ENCODE measurements at places on chromosomes 11 and 22. TPM values are rescaled to one million over a fixed set of nuclear protein-coding genes. Genes with fewer than 3 reads are reported as not detected.
A peak's percentile ranks its signal among the peaks of the same experiment; 100 is the strongest.

GRCh38 chr11:101321222-101321621 lies 191.6 kb upstream of the PGR start:
- DNase-seq = no peak

DNA sequence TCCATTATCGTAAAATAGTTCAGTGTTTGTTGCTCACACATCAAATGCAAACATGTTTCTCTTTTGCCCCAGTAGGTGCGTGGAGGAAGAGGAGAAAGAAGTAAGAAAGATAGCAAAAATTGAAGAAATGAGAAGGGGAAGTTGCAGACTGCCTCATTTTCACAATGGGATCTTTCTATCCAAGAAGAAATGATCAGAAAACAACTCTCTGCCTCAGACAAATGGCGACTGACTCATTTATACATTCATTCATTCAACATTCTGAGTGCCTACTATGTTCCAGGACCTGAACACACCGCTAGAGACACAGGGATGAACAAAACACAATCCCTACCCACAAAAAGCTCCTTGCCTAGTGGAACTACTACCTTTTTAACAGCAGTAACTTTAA lies 367 bp downstream of the HPS5 start:
- no peak for DNase-seq

DNA sequence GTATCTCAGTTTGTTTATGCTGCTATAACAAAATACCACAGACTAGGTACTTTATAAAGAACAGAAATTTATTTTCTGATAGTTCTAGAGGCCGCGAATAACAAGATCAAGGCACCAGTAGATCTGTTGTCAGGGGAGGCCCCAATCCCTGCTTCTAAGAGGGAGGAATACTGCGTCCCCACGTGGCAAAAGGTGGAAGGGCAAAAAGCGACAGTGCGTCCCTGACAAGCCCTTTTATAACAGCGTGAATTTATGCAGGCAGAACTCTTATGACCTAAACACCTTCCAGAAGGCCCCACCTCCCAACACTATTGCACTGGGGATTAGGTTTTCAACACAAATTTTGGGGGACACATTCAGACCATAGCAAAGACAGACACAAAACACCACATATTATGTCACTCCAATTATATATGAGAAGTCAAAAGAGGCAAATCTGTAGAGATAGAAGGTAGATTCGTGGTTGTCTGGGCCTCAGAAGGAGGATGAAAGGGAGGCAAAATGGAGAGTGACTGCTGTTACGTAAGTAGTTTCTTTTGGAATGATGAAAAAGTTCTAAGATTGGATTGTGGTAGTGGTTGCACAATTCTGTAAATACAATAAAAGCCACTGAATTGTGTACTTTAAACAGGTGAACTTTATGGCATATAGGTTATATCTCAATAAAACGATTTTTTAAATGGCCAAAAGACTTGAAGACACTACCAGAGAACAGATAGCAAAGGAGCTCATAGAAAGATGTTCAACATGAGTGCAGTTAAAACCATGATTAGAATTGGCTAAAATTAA lies 30.1 kb upstream of the TNRC6B start:
- no peak for DNase-seq

DNA sequence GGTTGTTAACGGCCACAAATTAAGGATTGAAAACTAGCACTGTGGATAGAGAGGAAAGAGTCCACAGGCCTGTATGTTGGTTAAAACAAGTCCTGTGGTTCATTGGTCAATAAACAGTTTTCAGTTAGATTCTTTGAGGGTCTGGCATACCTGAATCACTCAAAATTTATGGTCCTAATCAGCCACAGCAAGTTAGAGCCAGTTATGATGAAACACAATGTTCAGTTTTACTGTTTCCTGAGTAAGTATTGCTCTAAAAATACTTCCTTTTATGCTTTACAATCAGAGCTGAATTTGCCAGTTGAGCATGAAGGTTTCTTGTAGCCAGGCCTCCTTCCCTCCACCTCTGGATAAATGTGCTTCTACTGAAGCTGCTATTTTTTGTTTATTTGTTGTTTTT lies 12.9 kb upstream of the CAT start:
- peak; percentile 74 for DNase-seq

DNA sequence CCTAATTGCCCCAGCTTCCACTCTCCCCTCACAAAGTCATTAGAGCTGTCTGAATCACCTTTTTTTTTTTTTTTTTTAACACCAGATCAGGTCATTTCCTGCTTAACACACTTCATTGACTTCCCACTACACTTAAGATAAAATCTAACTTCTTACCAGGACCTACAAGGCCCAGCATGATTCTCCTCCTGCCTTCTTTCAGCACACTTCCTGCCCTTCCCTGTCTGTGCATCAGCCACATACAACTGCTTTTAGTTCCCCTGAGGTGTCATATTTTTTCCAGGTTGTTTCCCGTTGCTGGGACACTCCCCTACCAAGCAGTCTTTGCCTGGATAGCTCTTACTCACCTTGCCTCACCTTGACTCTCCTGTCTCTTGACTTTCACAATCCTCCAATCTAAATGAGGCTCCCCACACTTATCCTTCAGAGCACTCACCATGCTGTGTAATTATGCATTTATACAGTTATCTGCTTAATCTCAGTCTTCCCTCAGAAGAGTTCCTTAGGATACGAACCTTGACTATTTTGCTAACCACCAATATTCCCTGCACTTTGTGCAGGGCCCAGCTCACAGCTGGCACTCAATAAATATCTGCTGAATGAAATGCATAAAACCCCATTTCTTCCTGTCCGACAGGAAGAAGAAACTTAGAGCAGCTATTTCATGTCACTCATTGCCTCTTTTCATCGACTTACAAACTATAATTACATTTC lies 96.6 kb upstream of the AKIP1 start:
- no peak for DNase-seq

DNA sequence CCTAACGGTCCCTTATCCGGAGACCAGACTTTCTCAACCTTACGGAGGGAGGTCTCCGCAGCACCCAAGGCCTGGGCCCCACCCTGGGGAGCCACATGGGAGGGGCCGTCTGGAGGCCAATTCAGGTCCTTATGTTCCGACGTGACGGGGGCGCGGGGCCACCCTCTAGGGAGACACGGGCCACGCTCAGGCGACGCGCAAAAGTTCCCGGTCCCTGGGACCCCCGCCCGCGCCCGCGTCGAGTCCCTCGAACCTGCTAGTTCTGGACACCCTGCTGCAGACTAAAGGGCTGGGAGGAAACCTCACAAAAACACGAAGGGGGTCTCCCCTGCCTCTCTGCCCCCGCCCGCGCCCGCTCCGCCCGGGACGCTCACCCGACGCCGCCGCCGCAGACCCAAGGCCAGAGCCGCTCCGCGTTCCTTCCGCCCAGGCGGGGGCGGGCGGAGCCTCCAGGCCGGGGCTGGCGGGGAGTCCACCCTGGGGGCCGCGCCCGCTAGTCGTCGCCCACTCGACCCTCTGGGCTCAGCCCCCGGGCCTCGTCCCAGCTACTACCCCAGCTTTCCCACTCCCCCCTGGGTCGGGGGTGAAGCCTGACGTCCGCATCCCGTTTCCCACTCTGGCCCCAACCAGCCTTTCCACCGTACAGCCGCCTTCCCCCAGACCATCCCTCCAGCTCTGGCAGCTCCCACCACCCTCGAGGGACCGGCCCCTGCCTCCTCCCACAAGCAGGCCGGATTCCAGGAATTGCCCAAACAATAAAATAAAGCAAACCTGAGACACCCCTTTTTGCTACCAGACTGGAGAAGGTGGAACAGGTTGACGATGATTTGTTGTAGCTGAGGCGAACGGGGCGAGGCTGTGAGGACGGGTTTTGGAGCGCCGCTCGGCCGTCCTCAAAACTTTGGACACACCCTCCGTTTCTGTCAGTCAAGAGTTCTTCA lies 2.7 kb downstream of the RNH1 start:
- DNase-seq = no peak

DNA sequence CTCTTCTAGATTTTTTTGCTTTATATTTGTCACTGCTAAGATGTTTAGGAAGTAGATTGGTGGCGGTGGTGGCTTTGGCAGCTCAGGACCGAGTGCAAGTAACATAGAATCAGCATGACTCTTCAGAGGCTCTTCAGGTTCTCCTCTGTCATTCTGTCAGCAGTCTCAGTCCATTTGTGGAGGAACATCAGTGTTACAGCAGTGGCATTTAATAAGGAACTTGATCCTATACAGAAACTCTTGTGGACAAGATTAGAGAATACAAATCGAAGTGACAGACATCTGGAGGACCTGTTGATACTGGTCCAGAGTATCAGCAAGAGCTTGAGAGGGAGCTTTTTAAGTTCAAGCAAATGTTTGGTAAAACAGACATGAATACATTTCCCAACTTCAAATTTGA lies 82.2 kb upstream of the GNAZ start:
- DNase-seq = no peak

Gene TRIM49
- polyA plus RNA-seq = not detected

Gene BTG4
- not detected for polyA plus RNA-seq

DNA sequence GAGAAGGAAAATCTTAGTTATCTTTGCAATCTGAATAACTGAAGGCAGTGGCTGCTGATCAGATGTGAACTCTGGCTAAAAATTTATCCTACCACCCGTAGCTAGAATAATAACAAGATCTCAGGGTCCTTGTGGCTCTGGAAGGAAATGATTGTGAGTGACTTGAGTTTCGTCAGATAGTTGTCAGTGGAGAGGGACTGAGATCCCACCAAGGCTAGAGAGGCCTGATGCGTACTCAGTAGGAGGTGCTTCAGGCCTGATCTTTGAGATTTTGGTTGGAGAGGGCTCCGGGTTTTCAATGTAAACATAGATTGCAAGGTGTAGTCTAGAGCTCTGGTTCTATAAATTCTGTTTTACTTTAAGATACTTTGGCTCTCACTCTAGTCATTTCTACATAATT lies 1.4 kb downstream of the MADD start:
- no peak for DNase-seq

DNA sequence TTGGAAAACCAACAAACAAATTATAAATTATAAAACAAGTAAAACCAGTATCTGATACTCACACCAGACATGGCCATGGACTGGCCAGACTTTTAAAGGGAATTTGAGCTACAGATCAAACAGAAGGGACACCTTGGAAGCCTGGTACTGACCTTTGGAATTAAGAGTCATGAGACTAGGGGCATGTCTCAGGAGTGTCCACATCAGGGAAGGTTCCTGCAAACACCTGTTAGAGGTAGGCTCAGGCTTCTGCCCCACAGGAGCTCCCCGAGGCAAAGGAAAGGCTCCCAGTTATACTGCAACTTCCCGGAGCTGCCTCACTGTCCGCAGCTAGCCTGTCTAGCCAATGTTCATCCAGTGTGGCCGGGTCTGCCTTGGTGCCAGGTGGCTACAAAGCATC lies 290.1 kb downstream of the BUD13 start:
- no peak for DNase-seq

GRCh38 chr11:66863428-66864125 lies 6.7 kb downstream of the LRFN4 start:
- no peak for DNase-seq

Gene KCNC1
- not detected for polyA plus RNA-seq

- no peak for DNase-seq
Observed at GRCh38 chr11:94630221-94630620, 63.1 kb downstream of the PIWIL4 start.

GRCh38 chr11:106748059-106748458 lies 270.2 kb downstream of the GUCY1A2 start:
- no peak for DNase-seq

Gene MUC6
- polyA plus RNA-seq = not detected

Gene NRXN2
- 0.05 TPM for polyA plus RNA-seq

DNA sequence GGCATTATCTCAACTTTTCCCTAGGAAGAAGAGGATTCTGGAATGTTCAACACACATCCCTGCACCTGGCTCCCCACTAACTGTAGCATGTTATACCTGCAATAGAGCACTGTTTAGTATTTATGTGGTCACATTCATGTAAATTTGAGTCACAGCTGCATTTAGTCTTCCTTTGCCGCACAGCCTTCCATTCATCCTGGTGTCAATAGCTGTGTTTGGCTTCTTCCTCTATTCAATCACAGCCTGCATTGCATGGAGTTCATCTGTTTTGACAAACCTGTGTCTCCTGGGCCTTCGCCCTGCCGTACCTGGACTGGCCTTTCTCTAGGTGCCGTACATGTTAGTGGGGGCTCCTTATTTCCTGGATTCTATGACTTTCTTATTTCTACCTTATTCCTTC lies 4.1 kb upstream of the C22orf39 start:
- DNase-seq = no peak

DNA sequence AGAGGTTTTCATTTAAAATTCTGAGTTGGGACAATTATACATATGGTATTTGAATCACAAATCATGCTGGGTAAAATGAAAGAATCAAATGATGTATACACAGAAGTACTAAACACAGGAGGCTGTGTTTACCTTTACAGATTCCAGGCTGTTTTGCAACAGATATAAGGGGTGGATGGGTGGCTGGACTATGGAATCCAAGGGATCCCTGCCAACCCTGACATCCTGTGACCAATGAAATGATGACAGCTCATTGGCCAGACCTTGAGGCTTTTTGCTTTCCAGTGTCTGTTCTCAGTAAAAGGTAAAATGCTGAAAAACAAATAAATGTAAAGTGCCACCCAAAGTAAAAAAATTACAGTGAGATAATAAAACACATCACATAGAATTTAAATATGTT lies 3.3 kb upstream of the DDI1 start:
- DNase-seq = no peak

- no peak for DNase-seq
Observed at GRCh38 chr22:43205261-43205691, 18.3 kb upstream of the TTLL12 start.

GRCh38 chr11:70080763-70081162 lies 2.6 kb downstream of the ANO1 start:
- no peak for DNase-seq

Gene PANX3
- polyA plus RNA-seq = not detected

DNA sequence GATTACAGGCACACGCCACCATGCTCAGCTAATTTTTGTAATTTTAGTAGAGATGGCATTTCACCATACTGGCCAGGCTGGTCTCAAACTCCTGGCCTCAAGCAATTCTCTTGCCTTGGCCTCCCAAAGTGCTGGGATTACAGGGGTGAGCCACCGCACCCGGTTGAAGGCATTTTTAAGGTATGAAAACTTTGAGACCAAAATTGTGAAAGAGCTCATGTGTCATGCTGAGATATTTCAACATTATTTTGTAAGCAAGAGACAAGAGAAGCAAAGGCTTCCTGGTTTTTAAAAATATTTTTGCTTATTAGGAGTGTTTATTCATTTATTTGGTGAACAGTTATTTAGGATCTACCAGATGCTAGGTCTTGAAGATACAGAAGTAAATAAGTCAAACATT lies 6.8 kb downstream of the NHERF4 start:
- DNase-seq = no peak
